ENCODE measurements at places on chromosomes 7 and 10. TPM values are rescaled to one million over a fixed set of nuclear protein-coding genes. Genes with fewer than 3 reads are reported as not detected.
A peak's percentile ranks its signal among the peaks of the same experiment; 100 is the strongest.

PLPP4 gene
- total RNA-seq = not detected

DNA sequence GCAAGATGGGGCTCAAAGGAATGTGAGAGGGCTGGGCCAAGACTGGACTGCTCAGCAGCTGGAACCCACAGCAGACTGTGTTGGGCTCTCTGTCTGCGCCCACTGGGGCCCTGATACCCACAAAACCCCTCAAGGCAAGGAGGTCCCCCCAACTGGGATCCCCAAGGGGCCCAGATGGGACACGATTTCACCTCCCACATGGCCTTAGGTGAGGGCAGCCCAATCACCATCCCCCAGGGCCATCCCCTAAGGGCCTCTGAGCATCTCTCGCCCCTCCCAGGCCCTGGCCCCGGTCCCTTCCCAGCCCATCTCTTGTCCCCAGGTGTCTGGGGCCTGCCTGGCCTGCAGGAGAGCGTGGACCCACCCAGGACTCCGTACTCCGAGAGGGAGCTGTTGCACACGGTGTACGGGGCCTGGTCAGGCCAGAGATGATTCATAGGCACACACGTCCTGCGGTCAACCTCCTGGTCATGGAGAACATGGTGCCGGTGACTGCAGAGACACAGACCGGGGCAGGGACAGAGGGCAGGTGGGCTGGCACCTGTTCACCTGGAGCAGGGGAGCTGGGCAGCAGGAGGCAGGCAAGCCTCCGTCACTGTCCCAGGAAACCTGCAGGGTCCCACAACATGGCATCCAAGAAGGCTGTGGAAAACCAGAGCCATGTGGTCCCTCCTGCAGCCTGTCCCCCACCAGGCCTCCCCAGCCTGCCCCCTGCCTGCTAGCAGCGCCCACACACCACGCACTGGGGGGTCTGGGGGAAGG lies 21.6 kb downstream of the OGDHL start:
- peak; percentile 19 for DNase-seq
- H3K27me3 ChIP-seq = no peaks in the 10 kb centered on the region
- no peaks in the 10 kb centered on the region for H3K4me1 ChIP-seq
- H3K36me3 ChIP-seq = no peaks in the 10 kb centered on the region

- H3K27ac ChIP-seq = peak overlapping the region; percentile 94
- peak overlapping the region; percentile 62 for H3K4me3 ChIP-seq
- H3K36me3 ChIP-seq = no peaks in the 10 kb centered on the region
- DNase-seq = no peak
These were observed 775 bp downstream of the STARD3NL start for GRCh38 chr7:38178695-38179344.

DNA sequence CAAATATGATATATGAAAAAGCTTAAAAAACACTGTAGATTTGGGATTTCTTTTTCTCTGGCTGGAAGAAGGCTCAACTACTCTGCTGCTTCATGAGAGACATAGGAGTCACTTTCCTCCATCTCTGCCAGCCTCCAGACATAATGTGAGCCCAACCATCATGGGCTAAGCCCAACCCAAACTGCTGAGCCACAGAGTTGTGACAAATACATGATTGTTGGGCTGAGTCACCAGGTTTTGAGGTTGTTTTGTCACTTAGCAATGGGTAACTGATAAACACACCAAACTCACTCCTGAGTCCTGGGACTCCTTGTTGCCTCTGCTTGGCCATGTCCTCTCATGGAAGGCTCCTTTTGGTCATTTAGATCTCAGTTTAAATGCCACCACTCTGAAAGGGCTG lies 381.8 kb upstream of the FZD8 start:
- H3K4me3 ChIP-seq = no peak overlapping the region
- no peaks in the 10 kb centered on the region for H3K36me3 ChIP-seq
- no peak overlapping the region for H3K27ac ChIP-seq
- no peaks in the 10 kb centered on the region for H3K27me3 ChIP-seq
- H3K4me1 ChIP-seq = no peaks in the 10 kb centered on the region
- DNase-seq = peak; percentile 31

GRCh38 chr7:106504645-106505044 lies 156.3 kb downstream of the CCDC71L start:
- H3K4me1 ChIP-seq = no peaks in the 10 kb centered on the region
- H3K27ac ChIP-seq = no peak overlapping the region
- H3K36me3 ChIP-seq = no peaks in the 10 kb centered on the region
- no peak for DNase-seq
- H3K4me3 ChIP-seq = no peak overlapping the region
- no peaks in the 10 kb centered on the region for H3K27me3 ChIP-seq

GRCh38 chr10:103584216-103585010 lies 90.9 kb downstream of the NEURL1 start:
- no peak overlapping the region for H3K27ac ChIP-seq
- peak overlapping the region; percentile 48 for H3K4me3 ChIP-seq
- no peaks in the 10 kb centered on the region for H3K4me1 ChIP-seq
- H3K27me3 ChIP-seq = peaks cover 21% of the 10 kb centered on the region
- DNase-seq = peak; percentile 81

All from stomach (tissue), 19 donors.